ENCODE measurements at places on chromosomes 12 and 14. TPM values are rescaled to one million over a fixed set of nuclear protein-coding genes. Genes with fewer than 3 reads are reported as not detected.
A peak's percentile ranks its signal among the peaks of the same experiment; 100 is the strongest.

- no peak for DNase-seq
Observed at GRCh38 chr14:20866963-20867362, 24.2 kb upstream of the RNASE3 start.

DNA sequence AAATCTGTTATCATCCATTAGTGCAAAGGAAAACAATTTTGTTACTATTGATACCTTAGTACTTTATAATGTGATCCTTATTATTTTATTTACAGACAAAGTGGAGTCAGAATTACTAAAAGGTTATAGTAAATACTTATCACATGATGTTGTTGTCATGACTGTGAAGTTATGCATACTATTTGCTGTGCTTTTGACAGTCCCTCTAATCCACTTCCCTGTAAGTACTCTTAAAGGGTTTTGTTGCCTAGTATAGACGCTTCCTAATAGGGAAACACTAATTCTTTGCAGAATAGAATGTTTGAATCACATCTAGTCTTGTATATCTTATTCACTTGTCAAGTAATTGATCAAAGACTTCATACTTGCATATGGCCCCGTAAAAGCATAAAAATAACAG, 69.4 kb downstream of the SLC38A6 start:
- no peak for DNase-seq

Gene OR6J1
- total RNA-seq = not detected

- DNase-seq = no peak
Observed at GRCh38 chr12:66709457-66709773, 30.5 kb upstream of the GRIP1 start.

DNA sequence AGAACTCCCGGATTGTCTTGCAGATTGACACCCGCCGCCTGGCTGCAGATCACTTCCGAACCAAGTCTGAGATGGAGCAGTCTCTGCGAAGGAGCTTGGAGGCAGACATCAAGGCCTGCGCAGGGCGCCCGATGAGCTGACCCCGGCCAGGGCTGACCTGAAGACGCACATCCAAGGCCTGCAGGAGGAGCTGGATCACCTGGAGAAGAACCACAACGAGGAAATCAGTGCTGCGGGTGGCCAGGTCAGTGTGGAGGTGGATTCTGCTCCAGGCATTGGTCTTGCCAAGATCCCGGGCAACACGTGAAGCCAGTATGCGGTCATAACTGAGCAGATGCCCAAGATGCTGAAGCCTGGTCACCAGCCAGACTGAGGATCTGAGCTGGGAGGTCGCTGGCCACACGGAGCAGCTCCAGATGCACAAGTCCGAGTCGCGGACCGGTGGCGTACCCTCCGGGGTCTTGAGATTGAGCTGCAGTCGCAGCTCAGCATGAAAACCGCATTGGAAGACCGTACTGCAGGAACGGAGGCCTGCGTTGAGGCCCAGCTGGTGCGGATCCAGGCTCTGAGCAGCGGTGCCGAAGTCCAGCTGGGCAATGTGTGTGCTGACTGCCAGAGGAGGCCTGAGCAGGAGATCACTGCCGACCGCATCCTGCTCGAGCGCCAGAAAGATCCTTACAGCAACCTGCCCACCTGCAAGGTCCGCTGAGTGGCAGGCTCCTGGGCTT, 12.4 kb upstream of the A2M start:
- DNase-seq = no peak

Gene KRT6C
- not detected for total RNA-seq

- DNase-seq = no peak
Observed at GRCh38 chr12:96907671-96908422, 790 bp downstream of the NEDD1 start.

GRCh38 chr12:43444940-43445564, 107.0 kb downstream of the ADAMTS20 start:
- no peak for DNase-seq

- no peak for DNase-seq
Observed at GRCh38 chr14:66360366-66360926, 125.7 kb upstream of the CCDC196 start.

Gene RILPL2
- total RNA-seq = 0.78 TPM

DNA sequence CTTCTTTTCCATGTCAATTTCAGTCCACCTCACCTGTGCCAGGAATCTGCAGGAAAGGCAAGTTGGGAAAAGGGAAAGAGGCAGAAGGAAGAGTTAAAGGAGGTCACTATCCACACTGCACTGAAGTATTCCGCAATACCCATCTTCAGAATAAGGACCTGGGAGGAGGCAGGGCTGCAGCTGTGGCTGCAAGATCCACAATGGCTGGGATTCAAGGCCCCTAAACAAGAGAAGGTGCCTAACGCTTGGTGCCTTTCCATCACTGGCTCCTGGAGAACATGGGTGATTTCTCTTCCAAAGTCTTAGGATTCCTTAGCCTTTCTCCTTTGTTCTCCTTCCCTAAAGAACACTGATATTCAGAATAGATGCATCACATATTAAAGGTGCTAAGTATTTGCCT, 204.0 kb downstream of the GRIN2B start:
- no peak for DNase-seq

DNA sequence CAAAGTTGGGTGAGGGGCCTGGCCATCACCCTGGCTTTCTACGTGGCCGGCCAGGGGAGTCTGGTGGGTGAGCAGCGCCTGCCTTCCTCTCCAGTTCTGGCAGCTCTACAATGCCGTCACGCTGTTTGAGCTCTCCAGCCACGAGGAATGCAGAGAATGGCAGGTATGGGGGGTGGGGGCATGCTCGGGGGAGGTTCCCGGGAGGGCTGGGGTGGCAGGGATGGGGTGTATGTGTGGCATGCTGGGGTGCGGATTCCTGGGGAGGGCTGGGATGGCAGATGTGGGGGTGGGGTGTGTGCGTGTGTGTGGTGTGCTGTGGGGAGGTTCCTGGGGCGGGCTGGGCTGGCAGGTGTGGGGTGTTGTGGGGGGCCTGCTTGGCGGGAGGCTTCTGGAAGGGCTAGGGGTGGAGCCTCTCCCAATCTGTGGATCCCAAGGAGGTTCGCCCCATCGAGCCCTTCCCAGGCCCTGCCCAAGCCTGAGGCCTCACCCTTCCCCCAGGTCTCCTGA, 18.5 kb downstream of the RHOF start:
- DNase-seq = no peak

Gene MFAP5
- not detected for total RNA-seq

- DNase-seq = no peak
Observed at GRCh38 chr12:4768341-4768740, 48.1 kb downstream of the GALNT8 start.

DNA sequence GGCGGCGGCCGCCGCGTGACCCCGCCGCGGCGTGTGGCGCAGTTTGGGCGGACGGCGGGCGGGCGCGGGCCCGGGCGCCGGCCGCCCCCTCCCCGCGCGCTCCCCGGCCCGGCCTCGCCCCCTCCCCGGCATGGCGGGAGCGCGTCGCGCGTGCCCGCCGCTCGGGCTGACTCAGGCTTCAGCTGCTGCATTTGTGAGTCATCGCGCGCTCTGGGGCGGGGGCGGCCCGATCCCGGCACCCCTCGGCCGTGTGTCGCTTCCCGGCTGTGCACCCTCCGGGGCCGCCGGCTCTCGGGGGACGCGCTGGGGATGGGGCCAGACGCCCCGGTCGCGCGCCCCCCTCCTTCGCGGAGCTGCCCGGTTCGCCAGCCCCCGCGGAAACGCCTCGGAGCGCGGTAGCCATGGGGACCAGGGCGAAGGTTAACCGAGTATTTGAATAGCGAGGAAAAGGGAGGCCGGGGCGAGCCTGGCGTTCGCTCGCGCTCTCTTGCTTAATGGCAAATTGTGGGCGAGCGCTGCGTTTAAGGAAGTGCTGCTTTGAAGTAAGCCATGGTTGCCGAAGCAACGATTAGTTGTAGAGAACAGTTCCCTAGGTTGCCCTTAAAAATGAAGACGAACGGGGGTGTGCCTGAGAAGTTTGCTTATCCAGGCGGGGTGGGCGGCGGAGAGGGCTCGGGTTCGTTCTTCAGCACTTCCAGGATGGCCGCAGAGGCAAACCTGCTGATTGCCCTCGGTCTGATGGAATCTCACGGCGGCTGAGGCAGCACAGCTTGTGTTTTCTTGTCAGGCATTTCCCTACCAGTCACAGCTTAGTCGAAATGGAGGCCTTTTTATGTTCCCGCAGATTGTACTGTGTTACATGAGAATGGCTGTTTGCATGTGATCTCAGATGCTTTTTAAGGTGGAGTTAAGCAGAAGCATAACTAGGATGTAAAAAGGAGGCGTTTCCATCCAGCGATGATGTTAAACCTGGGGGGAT, 896 bp downstream of the EIF5 start:
- peak; percentile 76 for DNase-seq

Gene ANKRD9
- total RNA-seq = 5.9 TPM

GRCh38 chr12:39816671-39817185, 197.1 kb upstream of the ABCD2 start:
- no peak for DNase-seq

DNA sequence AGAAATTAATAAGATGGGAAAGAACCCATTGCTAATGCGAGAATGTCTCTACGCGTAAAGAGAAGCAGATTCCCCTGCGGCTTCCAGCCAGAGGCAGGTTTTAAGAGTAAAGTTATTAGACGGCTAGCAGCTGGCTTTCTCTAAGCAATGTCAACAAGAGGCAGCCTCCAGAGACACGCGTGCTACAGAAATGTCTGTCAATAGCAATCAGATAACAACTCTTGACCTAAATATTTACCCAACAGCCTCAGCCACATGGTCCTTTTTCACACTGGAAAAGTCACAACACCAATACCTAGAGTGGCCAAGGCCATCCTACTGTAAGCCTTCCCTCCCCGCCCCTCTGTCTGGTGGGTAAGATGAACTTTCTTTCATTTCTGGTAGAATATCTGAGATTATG, 146.0 kb upstream of the SFSWAP start:
- DNase-seq = no peak

Gene LHX5
- not detected for total RNA-seq

Gene FLRT2
- total RNA-seq = 154 TPM

DNA sequence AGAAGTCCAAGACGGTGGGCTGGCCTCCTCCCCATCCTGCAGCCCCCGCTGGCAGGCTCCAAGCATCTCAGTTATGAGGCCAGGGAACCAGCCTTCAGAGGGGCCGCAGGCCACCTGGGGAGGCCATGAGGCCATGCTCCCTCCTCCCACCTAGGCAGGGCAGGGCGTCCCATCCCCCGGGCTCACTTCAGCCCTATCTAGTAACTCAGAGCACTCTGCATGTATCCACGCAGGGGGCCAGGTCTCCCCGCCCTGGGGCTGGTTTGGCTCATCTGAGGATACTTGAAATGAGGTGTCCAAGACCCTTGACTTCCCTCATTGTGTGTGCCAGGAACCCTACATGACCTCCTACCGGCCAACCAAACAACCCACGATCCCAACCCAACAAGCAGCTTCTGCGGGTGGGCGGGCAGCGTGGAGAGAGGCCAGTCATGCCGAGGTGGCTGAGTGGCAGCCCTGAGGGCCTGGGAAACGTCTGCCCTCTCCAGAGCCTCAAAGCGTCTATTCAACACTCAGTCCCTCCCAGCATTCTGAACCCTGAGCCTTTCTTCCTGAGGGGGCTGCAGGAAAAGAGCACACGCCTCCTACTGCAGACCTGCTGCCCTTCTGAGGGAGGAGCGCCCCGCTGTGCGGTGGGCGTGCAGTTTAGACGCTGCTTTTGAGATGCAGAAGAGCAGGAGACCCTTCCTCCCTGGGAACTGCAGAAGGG, 16.8 kb downstream of the ISCA2 start:
- DNase-seq = no peak

DNA sequence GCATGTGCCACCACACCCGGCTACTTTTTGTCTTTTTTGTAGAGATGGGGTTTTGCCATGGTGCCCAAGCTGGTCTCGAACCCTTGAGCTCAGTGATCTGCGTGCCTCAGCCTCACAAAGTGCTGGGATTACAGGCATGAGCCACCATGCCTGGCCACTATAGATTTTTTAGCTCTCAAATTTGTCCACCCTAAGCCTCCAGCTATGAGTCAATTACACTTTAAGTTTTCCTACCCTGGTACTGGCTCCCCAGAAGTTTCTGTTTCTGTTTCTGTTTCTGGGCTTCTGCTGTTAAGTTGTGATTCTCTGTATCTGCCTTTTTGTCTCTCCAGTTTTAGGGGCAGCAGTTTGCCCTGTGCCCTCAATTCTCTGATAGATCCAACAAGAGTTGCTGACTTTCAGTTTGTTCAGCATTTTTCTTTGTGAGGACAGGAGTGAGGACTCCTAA, 4.4 kb upstream of the TINF2 start:
- no peak for DNase-seq

DNA sequence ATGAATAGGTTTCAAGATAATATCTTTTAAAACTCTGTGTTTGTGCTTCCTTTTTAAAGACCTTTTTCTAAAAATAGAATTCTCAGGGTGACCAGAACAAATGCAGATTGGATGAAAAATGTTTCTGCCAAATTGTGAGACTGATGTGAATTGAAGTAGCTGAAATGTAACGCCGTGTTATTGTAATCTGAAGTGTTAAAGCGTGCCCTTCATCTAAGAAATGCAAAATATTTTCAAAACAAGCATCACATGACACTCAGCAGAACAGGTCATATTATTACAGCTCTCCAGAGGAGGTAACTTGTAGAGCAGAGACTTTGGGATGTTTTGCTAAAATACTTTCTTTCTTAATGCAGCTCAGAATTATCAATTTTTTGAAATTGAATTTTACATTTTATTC, 90.0 kb upstream of the PLEKHA5 start:
- DNase-seq = no peak

Data from occipital lobe (tissue), 3 donors.